ENCODE measurements at places on chromosomes 1 and 21. TPM values are rescaled to one million over a fixed set of nuclear protein-coding genes. Genes with fewer than 3 reads are reported as not detected.

Gene KCNN3
- 0.02 TPM for total RNA-seq

Gene MAB21L3
- not detected for total RNA-seq

Gene NCAM2
- total RNA-seq = not detected

Gene SPRR2F
- not detected for total RNA-seq

Gene NUDT4B
- 0.53 TPM for total RNA-seq

Gene FALEC
- not detected for total RNA-seq

Gene FAM177B
- not detected for total RNA-seq

GRCh38 chr1:16906873-16907272 lies 11.1 kb downstream of the RNU1-2 start:
- DNase-seq = peak; percentile 7
- no peak overlapping the region for H3K27ac ChIP-seq
- no peak overlapping the region for H3K4me3 ChIP-seq
- no peaks in the 10 kb centered on the region for H3K36me3 ChIP-seq
- peaks cover 16% of the 10 kb centered on the region for H3K4me1 ChIP-seq

DNA sequence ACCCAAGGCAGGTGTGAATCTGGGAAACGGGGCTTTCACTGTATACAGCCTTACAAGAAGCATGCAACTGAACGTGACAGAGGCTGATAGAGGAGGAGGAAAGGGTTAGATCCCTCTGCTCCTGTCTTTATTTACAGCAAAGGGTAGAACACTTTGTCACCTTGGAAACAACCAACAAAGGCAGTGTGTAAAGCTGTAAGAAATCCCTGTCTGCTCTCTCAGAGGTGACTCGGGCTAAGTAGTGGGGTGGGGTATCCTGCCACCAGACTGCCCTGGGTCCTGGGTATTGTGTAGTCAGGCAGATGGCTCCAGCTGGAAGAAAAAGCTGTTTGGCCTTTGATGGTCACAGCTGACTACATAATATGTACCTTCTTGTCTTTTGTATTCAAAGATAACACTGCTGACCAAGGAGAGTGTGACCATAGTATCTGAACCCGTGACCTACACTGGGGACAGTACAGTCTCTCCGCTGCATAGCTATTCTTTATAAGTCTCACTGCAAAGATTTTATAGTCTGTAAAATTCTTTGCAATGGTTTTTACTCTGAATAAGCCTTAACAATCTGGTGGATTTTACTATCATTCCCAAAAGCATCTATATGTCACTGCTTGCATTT lies 22.1 kb upstream of the POU2F1 start:
- peaks cover 23% of the 10 kb centered on the region for H3K4me1 ChIP-seq
- no peak overlapping the region for H3K4me3 ChIP-seq
- no peaks in the 10 kb centered on the region for H3K27me3 ChIP-seq
- no peak overlapping the region for H3K27ac ChIP-seq

GRCh38 chr1:194366705-194367104 lies 1180.3 kb upstream of the B3GALT2 start:
- no peak overlapping the region for H3K4me3 ChIP-seq
- H3K27ac ChIP-seq = no peak overlapping the region
- peaks cover 2% of the 10 kb centered on the region for H3K27me3 ChIP-seq
- no peaks in the 10 kb centered on the region for H3K4me1 ChIP-seq
- DNase-seq = no peak

DNA sequence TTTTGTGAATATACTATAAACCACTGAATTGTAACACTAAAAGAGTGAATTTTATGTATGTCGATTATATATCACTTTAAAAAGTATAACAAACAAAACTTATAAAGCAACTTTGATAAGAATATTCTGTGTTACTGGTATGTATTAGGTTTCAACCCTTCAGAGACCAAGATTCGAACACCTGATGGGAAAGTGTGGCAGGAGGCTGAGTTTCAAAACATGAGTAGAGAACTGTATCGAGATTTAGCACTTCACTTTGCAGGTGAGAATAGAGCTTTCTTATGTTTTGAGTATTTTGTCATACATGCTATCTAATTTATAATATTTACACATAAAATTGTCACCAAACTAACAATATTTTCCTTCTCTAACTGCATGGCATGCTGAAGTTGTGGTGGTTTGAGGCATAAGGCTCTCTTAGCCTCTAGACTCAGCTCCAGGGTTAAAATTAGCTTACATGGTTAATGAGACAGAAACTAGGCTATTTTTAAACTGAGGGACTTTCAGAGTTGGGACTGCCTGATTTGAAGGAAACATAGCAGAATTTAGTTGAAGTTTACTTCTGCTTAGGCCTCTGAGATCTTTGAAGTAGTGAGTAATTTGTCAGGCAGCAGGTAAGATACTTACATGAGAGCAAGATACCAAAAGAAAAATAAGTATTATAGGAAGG lies 48.6 kb downstream of the CEP350 start:
- no peak overlapping the region for H3K27ac ChIP-seq
- no peak for DNase-seq
- peaks cover 5% of the 10 kb centered on the region for H3K4me1 ChIP-seq
- H3K4me3 ChIP-seq = no peak overlapping the region

DNA sequence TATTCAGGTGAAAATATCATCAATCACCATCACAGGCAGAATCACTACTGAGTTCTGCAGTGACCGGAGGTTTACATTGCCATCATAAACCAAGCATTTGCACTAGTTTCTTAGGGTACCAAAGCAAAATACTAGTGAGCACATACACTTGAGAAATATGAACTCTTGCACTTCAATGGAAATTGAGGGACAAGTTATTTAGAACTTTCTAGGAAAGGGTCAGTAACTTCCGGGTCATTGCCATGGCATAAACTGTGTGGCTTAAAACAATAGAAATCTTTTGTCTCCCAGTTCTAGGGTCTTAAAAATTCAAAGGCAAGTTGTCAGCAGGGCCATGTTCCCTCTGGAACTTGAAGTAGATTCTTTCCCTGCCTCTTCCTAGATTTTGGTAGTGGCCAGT lies 197.5 kb downstream of the ZC3H11B start:
- DNase-seq = no peak
- no peaks in the 10 kb centered on the region for H3K4me1 ChIP-seq
- peaks cover 1% of the 10 kb centered on the region for H3K27me3 ChIP-seq
- H3K4me3 ChIP-seq = no peak overlapping the region

DNA sequence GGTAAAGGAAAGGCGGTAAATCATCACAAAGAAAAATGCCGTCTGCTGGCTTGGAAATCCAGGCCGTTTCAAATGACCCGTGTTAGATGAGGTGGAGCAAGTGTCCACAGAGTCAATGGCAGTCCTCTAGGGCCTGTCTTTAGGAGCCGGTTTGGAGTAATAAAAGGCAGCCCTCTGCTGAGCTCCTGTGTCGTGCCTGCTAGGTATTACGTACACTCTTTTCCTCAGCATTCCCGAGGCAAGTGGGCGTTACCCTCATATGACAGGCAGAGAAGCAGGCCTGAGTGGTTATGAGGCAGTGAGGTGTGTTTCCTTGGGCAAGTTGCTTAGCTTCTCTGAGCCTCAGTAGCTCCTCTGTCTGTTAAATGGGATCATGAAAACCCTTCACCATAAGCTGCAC lies 7.7 kb downstream of the NENF start:
- no peak overlapping the region for H3K4me3 ChIP-seq
- no peak overlapping the region for H3K27ac ChIP-seq
- no peak for DNase-seq
- H3K27me3 ChIP-seq = no peaks in the 10 kb centered on the region
- H3K4me1 ChIP-seq = peaks cover 7% of the 10 kb centered on the region
- H3K36me3 ChIP-seq = peaks cover 7% of the 10 kb centered on the region

- no peak for DNase-seq
- H3K27ac ChIP-seq = no peak overlapping the region
- H3K4me1 ChIP-seq = peaks cover 45% of the 10 kb centered on the region
- H3K4me3 ChIP-seq = no peak overlapping the region
- H3K27me3 ChIP-seq = peaks cover 8% of the 10 kb centered on the region
- H3K36me3 ChIP-seq = no peaks in the 10 kb centered on the region
These were observed 4.8 kb upstream of the RGS16 start for GRCh38 chr1:182608845-182609610.

- no peak overlapping the region for H3K4me3 ChIP-seq
- H3K27me3 ChIP-seq = peaks cover 4% of the 10 kb centered on the region
- H3K27ac ChIP-seq = no peak overlapping the region
- no peaks in the 10 kb centered on the region for H3K36me3 ChIP-seq
These were observed 45.9 kb upstream of the PUM1 start for GRCh38 chr1:31111290-31111951.

DNA sequence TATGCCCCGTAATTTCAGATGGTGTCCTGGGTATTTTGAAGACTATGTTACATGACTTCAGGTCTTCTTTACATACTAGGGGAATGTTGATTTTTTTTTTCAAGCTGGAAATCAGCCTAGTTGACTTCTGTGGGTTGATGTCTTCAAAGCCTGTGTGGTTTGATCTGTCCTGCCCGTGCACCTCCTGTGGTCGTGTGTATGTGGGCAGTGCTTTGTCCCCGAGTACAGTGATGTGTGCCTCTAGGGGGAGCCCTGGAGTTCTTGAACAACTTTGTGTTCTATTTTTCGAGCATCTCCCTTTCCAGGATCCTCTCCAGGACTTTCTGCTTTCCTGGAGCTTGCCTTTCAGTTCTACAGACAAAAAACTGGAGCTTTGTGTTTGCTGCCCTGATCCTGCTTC lies 28.9 kb downstream of the OBSCN start:
- peak; percentile 56 for DNase-seq
- H3K4me1 ChIP-seq = peaks cover 5% of the 10 kb centered on the region
- H3K27ac ChIP-seq = no peak overlapping the region
- H3K4me3 ChIP-seq = no peak overlapping the region

DNA sequence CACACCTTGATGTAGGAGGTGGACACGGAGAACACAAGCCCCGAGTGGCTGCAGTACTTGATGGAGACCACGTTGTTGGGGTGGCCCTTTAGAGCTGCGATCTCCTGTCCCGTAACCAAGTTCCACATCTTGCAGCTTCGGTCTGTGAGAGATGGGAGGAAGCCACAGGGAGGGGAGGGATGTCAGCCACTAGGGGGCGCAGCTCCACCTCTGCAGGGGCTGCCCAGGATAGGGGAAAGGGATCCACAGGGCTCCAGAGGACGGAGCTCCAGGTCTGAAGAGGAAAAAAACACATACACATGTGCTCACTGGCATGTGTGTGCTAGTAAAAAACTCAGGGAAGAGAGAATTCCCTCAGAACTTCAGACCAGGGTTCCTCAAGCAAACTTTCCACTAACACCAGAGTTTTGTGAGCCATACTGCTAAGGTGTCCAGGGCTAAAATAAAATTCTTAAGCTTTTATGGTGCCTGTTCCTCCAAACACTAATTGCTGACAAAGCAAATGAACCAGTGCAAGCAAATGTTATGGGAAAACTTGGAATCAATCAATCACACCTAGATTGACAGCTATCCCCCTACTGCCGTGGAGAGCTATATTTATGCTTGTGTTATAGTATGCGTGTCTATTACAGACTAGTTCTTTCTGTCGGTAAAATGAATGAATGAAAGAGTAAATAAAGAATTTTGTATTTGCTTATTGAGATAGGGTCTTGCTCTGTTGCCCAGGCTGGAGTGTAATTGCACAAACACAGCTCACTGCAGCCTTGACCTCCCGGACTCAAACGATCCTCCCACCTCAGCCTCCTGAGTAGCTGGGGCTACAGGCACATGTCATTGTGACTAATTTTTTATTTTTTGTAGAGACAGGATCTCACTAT lies 43.7 kb downstream of the KIF21B start:
- no peaks in the 10 kb centered on the region for H3K4me1 ChIP-seq
- peak; percentile 81 for DNase-seq
- H3K27me3 ChIP-seq = no peaks in the 10 kb centered on the region
- H3K36me3 ChIP-seq = peaks cover 45% of the 10 kb centered on the region

- H3K4me1 ChIP-seq = peaks cover 50% of the 10 kb centered on the region
- peak within 1 kb of the TSS; percentile 95 for H3K27ac ChIP-seq
- H3K36me3 ChIP-seq = peaks cover 8% of the 10 kb centered on the region
- no peak for DNase-seq
- no peaks in the 10 kb centered on the region for H3K27me3 ChIP-seq
- peak within 1 kb of the TSS; percentile 94 for H3K4me3 ChIP-seq
These were observed at the start of gene ZBTB7B for GRCh38 chr1:155002464-155003226. Gene ZBTB7B, plus strand, starts transcription at chr1:155002802. Its CDS starts 11,859 bp downstream, at chr1:155014661.

DNA sequence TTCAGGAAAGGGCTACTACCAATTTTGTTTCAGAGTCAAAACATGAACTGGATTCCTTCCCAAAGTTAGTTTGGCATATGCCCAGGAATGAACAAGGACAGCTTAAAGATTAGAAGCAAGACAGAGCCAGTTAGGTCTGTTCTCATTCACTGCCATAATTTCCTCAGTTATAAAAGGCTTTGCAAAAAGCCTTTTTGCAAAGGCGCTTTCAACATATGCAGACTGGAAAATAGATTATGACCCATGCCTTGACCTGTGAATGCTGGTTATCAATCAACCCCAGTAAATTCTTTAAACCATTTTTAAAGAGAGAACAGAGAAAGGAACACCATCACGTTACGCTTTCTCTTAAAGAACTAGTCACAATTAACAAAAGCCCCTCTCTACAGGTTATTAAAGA lies 1.7 kb upstream of the FRRS1 start:
- H3K36me3 ChIP-seq = no peaks in the 10 kb centered on the region
- peaks cover 6% of the 10 kb centered on the region for H3K4me1 ChIP-seq
- H3K27me3 ChIP-seq = peaks cover 4% of the 10 kb centered on the region
- no peak overlapping the region for H3K27ac ChIP-seq

- H3K27ac ChIP-seq = no peak overlapping the region
- H3K36me3 ChIP-seq = no peaks in the 10 kb centered on the region
- H3K4me3 ChIP-seq = no peak overlapping the region
- DNase-seq = no peak
- peaks cover 58% of the 10 kb centered on the region for H3K27me3 ChIP-seq
These were observed 62.7 kb upstream of the LAPTM5 start for GRCh38 chr1:30820299-30820698.

DNA sequence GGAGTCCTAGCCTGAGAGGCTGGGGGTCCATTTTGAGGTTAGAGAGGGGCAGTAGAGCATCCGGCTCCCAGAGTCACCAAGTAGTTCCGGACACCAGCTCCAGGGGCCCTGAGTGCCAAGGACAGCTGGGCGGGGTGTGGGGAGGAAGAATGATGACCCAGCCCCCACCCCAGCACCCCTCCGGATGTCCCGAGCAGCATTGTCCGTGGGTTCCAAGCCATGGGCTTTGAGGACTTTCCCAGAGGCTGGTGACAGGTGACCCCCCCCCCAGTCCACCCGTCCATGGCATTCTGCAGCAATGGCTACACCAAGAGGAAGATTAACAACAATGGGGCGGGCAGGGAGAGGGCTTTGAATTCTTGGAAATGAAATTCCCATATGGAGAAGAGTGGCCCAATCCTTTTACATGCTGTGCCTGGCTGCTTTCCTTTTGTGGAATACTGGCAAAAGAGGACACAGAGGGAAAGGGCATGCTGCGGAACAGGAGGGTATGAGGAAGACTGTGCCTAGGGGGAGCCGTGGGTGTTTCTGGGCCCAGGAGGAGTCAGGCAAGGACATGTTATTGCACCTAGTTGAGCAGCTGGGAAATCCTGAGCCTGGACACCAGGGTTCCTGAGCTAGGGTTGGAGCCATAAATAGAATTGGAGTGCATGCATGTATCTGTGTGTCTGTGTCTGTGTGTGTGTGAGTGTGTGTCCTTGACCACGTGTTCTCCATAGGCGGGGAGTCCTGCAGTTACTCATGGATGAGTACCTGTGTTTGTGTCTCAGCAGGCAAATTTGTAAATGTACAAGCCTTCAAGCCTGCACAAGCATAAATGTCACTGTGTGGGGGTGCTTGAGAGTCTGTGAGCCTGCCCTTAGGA lies 956 bp downstream of the ATP1A2 start:
- no peaks in the 10 kb centered on the region for H3K36me3 ChIP-seq
- H3K27ac ChIP-seq = no peak overlapping the region
- peaks cover 16% of the 10 kb centered on the region for H3K27me3 ChIP-seq
- no peak for DNase-seq

- peaks cover 3% of the 10 kb centered on the region for H3K4me1 ChIP-seq
- DNase-seq = no peak
- no peak overlapping the region for H3K4me3 ChIP-seq
- no peaks in the 10 kb centered on the region for H3K36me3 ChIP-seq
- no peak overlapping the region for H3K27ac ChIP-seq
These were observed 6.9 kb downstream of the CAMK1G start for GRCh38 chr1:209590405-209590804.

GRCh38 chr1:26853156-26853555 lies 9.8 kb upstream of the SFN start:
- no peak overlapping the region for H3K27ac ChIP-seq
- H3K4me3 ChIP-seq = no peak overlapping the region
- no peaks in the 10 kb centered on the region for H3K27me3 ChIP-seq
